ENCODE measurements at places on chromosomes 2 and 18.

GRCh38 chr2:176137906-176138305, 8.4 kb downstream of the HOXD8 start:
- DNase-seq, result no peak

- no peak for DNase-seq
Observed at GRCh38 chr2:144971786-144972335, 451.9 kb upstream of the ZEB2 start.

DNA sequence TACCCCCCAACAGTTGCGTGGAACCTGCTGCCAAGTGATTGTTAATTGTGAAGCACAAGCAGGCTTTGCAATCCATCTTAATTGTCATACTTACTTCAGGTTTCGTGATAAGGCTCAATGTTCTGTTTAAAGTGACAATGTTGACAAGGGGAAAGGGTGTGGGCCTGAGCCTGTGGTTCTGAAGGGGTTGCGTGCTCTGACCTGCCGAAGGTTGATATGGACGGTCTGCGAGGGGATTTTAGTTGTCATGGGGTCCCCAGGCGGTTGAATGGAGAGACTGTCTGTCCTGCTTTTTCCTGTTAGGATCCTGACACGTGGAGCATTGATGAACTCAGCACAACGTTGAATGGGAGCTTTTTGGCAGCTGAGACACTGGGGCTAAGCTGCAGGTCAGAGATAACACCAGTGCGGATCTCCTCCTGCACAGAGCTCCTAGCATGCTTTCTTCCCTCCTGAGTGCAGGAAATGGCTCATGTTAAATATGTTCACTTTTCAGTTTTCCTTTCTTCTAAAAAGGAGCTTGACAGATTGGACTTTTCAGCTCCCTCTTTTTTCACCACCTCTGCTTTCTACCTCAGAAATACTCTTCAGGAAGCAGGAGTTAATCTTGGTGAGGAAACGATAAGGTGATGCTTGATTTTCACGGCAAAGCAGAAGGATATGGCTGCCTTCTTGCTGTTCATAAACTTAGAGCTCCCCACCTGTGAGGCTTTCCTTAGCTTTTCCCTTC, 62.9 kb upstream of the ZEB2 start:
- no peak for DNase-seq

GRCh38 chr18:25223211-25223610, 128.8 kb downstream of the ZNF521 start:
- no peak for DNase-seq

DNA sequence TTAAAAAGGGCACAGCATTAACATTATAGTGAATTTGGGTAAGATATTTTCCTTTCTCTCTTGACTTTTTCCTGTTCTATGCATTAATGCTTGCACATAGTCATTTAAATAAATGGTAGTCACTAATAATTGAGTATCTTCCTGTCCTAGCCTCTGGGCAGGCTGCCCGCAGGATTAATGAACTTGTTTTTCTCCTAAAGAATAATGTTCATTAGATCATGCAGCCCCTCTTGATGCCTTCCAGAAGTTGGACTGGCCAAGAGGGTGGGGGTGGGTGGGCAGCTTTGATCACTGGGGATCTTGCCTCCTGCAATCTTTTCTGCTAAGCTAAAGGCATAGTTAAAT, 514.5 kb upstream of the CDH2 start:
- no peak for DNase-seq

- DNase-seq, result no peak
Observed at GRCh38 chr2:118978064-118978463, 36.1 kb downstream of the MARCO start.

DNA sequence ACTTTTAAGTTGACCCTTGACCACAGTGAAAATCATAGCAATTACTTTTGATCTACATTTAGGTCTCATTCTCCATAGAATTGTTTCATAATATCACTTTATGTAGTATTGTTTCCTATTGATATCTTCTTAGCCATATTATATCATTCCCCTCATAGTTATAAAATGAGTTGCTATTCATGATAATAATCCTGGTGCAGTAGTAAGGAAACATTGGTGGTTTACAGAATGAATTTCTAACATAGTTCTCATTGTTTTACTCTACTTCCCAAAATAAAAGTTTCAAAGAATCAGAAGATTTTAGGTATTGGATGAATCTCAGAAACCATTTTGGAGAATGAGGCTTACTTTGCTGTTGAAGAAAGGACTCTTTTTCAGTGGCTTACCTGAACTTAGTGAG, 246.0 kb downstream of the PARD3B start:
- no peak for DNase-seq

All from right atrium auricular region (tissue), 2 donors.